Activated CD4-positive, alpha-beta T cell treated with anti-CD3 and anti-CD28 coated beads for 4 hours (primary cell): ENCODE measurements at places on chromosomes 12 and 14.

- DNase-seq, result no peak
These were observed 33.2 kb upstream of the HELB start for GRCh38 chr12:66269142-66269541.

DNA sequence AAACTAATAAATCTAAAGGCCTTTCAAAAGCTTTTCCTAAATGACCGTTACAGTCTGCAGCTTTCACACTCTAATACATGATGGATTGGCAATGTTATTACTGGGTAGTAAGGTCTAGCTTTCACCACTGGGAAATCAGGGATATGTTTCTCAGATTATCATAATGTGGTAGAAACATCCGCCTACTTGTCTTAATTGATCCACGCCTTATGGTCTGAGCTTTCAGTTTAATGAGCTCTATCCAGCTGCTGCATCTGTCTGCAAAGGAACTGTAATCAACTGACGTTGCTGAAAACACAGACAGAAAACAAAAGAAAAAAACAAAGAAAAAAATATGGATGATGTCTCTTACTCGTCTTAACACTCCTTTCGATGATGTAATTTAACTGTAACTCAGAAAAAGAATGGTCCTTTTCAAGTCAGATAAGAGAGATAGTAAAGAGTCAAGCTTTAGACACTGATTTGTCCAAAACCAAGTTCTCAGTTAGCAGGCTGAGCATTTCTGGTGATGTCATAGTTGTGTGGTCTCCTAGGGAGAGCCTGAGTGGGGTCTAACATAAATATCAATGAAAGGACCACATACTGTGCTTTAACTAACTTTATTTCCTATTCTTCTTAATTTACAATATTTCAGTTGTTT, 85.9 kb downstream of the C2CD5 start:
- DNase-seq, result no peak

DNA sequence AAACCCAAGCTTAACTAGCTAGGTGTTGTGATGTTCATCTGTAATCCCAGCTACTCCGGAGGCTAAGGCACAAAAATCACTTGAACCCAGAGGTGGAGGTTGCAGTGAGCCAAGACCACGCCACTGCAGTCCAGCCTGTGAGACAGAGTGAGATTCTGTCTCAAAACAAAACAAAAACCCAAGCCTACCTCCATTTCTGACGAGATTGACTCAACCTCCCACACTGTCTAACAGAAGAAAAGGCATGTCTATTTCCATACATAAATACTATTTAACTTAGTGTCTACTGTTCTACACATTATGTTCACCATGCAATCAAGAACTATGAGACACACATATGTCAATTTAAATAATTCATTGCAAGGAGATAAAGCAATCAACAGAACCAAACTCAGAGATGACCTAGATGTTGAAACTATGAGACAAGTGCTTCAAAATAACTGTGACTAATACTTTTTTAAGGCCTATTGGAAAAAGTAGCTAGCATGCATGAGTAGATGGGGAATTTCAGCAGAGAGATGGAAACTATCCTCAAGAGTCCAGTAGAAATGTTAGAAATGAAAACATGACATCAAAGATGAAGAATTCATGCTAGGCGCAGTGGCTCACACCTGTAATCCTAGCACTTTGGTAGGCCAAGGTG, 75.9 kb upstream of the DHRS4 start:
- no peak for DNase-seq

- no peak for DNase-seq
These were observed 75.7 kb upstream of the PPP4R3A start for GRCh38 chr14:91585856-91586255.

- no peak for DNase-seq
These were observed 6.6 kb downstream of the CARMIL3 start for GRCh38 chr14:24058260-24058950.

DNA sequence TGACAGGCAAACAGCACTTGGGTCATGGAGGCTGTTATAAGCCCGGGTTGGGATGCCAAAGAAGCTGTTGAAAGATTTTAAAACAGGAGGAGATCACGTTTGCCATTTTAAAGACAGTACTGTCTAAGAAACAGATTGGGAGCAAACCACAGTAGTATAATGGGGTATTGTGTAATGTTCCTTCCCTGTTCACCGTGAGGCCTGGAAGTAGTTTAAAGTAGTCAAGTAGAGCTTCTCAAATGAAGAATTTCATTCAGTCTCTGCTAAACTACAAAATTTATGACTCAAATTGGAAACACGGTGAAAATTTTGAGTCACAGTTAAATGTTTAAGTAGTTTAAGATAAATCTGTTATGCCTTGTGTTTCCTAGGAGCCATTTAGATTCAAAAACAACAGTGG, 35.8 kb downstream of the ATP2A2 start:
- DNase-seq, result no peak

DNA sequence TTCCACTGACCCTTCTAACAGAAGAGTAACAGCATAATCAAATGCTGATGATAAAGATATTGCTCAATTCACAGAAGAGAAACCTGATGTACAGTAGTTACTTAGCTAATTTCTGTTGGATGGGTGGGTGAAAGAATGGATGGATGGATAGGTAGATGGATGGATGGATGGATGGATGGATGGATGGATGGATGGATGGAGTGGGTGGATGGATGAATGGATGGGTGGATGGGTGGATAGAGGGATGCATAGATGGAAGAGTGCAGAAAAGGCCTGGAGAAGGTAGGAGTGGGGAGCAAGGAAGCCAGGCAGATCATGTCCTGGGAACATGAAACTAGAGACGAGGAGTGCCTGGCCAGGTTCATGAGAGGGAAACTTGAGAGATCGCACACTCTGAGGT, 520.9 kb downstream of the BCL11B start:
- DNase-seq, result no peak

DNA sequence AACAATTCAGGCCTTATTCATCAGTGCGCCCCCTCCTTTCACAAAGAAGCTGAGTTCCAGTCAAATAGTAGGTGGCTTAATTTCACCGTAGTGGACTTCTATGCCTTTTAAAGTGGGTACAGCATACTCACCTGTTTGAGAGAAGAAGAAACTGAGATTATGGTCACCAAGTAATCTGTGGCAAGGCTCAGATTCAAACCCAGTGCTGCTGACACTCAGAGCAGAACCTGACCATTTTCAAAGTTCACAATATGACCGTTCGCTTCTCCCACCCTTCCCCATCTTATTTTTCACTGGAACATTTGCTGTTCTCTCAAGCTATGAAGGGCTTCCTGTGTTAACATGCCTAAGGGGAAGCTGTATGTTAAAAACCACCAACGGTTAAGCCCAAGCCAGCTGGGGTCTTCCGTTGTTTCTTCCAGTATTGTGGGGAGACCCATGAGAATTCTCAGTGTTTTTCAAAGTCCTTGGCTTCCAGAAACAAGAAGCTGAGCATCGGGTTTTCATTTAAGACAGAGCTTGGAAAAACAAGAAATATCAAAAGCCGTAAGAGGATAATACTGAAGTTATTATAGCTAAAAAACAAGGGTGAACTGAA, 6.1 kb upstream of the PSMA6 start:
- DNase-seq, result no peak

DNA sequence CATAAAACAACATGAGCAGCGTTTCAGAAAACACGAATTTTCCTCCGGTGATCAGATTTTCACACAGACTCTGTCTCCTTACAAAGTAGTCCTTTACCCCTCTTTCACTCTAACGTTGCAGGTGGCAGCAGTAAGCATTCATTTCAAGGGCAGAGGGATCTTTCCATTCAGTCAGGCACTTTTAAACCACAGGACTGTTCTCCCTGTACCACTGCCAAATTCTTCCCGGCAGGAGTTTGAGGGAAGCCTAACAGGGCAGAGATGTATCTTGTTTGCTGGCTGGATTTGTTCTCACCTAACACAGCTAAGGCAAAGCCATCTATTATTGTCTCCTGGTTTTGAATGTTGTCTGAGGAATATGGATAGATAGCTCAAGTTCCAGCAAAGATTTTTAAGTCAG, 1187.3 kb upstream of the SEL1L start:
- DNase-seq, result no peak

DNA sequence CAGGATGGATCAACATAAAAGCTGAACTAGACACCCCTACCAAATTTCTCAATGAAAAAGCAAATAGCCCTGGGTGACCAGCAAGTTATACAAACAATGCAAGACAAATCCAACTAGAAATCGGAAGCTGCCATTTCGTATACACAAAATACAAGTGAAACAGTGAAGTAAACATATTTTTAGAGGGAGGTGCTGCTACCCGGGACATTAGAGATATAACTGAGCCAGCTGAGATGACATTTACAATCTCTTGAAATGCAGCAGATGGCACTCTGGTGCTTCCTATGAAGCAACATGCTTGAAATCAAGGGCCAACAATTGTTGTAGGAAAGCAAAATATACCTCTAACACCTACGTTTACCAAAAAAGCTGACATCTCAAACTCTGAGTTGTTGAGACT, 25.5 kb downstream of the BDKRB1 start:
- DNase-seq, result no peak
